ENCODE measurements at places on chromosomes 1 and 21.

DNA sequence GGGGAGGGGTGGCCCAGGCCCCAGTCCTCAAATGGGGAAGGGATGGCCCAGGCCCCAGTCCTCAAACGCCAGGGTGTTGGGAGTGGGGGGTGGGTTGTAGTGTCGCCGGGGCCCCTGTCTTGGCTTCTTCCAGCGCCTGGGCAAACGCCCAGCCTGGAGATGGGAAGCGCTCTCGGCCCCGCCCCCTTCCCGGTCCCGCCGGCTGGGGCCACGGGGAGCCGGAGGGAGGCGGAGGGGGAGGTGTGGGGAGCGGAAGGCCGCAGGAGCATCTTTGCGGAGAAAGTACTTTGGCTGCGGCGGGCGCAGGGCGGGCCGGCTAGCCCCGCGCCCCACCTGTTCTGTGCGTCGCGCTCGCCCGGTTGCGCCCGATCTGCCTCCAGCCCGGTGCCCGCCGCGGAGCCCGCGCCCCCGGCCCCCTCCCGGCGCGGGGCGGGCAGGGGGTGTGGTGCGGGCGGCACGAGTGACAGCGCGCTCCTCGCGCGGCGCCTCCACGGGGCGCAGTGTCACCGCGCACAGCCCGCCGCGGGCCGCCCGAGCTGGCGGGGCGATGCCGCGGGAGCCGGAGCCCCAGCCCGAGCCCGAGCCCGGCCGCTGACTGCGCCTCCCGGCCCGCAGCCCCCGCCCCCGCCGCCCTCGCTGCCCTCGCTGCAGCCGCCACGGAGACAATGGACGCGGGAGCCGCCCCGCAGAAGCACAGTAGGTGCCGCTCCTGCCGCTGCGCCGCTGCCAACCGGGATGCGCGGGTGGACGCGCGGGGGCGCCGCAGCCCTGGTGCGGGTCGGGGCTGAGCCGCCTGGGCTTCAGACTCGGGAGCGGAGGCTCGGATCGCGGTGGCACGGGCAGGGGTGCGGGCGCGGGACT is 31.1 kb upstream of the PEX10 start:
- DNase-seq, result no peak

GRCh38 chr1:61506944-61507500 is 217.9 kb downstream of the TM2D1 start:
- no peak for DNase-seq

DNA sequence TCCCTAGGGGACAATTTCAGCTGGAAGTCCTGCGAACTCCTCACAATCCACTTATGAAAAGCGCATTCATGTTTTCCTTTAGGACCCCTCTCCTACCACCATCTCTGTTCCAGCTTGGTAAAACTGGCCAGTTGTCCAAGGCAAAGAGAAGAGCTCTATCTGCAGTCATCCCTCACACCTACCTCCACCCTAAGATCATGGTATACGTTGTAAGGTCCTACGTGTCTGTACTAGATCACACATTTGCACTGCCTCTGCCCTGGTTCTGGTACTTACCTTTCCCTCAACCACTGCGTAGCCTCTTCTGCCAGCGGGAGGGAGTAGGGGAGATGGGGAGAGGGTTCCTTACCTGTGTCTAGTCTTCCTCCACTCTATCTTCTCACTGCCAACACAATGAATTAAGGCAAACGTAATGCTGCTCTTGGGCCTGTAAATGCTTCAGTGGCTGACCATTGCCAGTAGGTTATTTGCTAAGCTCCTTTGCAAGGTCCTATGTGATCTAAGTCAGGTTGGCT is 739 bp upstream of the NUP133 start:
- no peak for DNase-seq

- DNase-seq, result no peak
Measured at GRCh38 chr21:33128538-33128937, 58.6 kb downstream of the OLIG1 start.

DNA sequence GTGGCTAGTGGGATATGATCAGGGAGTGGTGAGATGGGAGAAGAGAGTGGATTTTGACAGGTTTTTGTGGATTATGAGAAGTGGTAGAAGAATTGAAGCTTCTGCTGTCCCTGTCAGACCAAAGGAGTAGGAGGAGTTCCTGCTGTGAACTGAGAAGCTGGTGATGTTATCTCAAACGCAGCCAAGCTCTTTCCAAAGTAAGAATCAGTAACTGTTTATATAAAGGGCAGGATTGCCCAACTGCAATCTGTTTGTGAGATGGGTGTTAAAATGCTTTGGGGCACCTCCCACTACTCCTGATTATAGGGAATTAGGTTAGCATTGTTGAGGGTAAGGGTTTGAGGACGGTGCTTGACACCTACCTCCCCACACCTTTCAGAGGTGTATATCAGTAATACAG is 60.5 kb upstream of the USP25 start:
- no peak for DNase-seq

DNA sequence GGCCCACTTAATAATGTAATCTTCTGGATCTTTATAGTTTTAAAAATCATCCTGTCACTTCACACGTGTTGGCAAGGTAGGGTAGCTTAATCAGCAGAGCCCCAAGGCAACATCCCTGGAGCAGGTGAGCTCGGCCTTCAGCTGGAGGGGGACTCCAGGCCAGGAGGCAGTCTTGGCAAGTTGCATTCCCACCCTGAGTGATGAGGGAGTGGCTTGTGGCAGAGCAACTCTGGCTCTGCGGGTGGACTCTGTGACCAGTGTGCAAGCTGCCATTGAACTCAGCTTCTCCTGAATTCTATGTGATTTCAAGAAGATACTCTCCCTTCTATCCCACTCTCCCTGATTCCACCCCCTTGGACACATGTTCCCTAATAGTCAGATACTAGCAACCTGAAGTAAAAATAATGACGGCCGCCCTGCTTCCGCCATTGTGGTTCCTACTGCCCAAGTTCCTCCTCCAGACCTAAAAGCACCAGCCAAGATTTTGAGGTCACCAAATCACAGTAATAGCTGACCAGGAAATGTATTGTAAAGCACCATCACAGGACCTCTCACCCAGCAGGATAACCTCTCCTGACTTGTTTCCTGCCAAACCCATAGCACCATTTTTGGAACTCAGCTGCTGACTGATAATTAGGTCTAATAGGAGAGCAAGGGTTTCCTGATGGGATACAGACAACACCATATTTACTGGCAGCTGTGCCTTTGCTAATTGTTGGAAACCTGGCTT is 11.5 kb upstream of the LYST start:
- no peak for DNase-seq

GRCh38 chr1:206664740-206665139 is 20.0 kb upstream of the MAPKAPK2 start:
- no peak for DNase-seq

DNA sequence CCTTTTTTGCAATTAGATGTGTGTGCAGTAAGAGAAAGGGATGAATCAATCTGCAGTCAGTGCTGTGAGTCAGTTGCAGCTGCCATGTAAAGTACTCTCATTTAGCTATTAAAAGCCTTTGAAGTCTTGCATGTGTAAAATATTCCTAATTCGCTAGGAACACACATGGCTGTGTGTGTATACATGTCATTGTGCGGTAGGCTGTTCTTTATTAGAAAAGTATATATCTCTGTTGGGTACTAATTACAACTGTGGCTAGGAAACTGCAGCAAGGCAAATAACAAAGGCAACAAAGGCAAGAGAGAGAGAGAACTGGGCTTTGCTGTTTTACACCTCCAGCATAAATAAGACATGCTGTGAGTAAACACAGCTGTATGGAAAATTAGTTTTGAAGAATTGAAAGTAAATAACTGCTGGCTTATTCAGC is 41.7 kb downstream of the EPB41 start:
- no peak for DNase-seq

DNA sequence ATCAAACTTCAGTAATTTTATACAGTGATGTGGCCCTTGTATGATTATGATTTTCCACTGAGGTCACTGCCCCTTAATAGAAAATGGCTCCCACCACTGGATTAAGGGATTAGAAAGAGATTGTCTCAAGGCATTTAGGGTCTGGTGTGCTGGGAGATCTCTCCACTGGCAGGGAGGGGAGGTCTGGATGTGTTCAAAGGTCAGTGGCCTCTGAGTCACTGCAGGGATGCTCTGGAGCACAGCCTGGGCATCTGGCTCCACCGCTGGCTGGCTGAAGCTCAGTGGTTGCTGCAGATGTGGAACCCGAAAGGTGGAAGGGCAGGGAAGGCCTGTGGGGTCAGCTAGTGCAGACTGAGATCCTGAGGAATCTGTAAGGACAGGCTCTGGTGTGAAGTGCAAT is 18.3 kb upstream of the CHI3L1 start:
- no peak for DNase-seq

DNA sequence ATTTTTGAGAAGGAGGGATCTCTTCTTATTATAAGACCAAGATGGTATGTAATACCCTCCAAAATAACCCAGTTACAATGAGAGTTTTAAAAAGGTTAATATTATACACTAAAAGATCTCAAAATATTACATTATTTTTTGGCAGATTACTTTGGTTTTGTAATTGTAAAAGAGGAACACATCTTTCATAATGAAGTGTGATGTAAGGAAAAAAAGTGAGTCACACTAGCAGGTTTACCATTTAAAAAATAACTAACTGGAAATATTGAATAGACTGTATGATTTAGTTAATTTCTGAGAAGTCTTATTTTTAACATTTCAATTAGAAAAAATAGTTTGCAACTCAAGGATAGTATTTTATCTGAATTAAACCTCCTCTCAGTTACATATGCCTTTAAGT is 1.1 kb downstream of the F5 start:
- DNase-seq, result no peak

- DNase-seq, result no peak
Measured at GRCh38 chr1:198072177-198072576, 84.6 kb upstream of the NEK7 start.

DNA sequence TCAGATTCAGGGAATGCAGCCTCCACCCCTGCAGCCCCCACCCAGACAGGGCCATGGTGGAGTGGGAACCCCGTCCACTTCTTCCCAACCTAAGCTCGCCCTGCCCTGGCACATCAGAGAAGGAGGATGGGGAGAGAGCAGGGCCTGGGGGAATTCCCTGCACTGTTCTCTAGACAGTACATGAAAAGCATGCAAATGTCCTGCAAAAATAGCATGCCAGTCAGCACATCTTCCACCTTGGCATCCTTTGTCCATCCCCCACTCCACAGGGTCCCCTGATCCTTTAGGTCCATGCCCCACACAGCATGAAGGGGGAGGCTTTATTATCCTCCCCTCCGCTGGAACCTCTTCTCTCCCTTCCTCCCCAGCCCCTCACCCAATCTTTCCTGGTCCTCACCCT is 35.0 kb upstream of the RD3 start:
- no peak for DNase-seq

- DNase-seq, result no peak
Measured at GRCh38 chr1:17561561-17561985, 22.1 kb downstream of the ARHGEF10L start.

GRCh38 chr1:151259351-151259750 is 4.8 kb downstream of the PSMD4 start:
- DNase-seq, result no peak

DNA sequence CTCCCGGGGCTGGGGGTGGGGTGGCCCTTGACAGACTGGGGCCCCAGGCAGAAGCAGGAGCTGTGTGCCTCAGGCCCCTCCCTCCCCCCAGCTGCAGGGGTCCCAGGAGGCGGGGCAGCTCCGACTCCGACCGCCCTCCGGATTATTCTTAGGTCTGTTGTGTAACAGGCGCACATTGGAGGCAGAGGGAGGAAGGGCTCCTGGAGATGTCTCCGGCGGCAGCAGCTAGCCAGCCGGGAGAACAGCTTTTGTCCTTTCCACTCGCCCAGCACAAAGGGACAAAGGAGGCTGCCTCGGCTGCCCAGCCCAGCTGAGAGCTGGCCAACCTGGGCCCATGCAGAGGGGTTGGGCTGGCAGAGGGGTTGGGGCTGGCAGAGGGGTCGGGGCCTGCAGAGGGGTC is 29.7 kb upstream of the PLCH2 start:
- DNase-seq, result no peak

DNA sequence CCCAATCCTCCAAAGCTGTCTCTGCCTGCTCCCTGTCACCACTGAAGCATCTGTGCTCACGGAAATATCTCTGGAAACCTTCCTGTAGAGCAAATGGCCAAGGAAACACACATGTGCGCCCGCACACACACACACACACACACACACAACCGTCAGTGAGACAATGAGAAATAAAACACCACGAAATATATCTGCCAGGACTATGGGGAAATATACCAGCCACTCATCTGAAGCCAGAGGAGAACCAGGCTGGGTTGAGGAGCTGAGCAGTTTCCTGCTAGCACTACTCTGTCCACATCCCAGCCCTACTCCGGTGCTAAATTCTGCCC is 25.1 kb upstream of the PLXNA2 start:
- DNase-seq, result no peak
